ENCODE measurements at places on chromosomes 7 and 10. TPM values are rescaled to one million over a fixed set of nuclear protein-coding genes. Genes with fewer than 3 reads are reported as not detected.

EPO gene
- total RNA-seq: not detected

AFAP1L2 gene
- total RNA-seq: 3.4 TPM

PROSER2 gene
- 1.00 TPM for total RNA-seq

INA gene
- total RNA-seq: not detected

ENKUR gene
- not detected for total RNA-seq

GRCh38 chr10:35353805-35354204 is 17.5 kb downstream of the CCNY start:
- no peak for DNase-seq

GRCh38 chr10:50614444-50615137 is 9.2 kb downstream of the SGMS1 start:
- DNase-seq: no peak

- no peak for DNase-seq
These were observed 22.2 kb downstream of the MPP7 start for GRCh38 chr10:28280652-28281051.

GRCh38 chr7:45239486-45239885 is 81.9 kb downstream of the RAMP3 start:
- no peak for DNase-seq

- no peak for DNase-seq
These were observed 38.8 kb downstream of the CNPY1 start for GRCh38 chr7:155507576-155507975.

GRCh38 chr10:47359101-47359500 is 10.9 kb downstream of the RBP3 start:
- no peak for DNase-seq

GRCh38 chr10:130498934-130499333 is 362.7 kb downstream of the GLRX3 start:
- no peak for DNase-seq

Data from heart right ventricle (tissue), 16 donors.